SJCRH30 (cell line): ENCODE measurements at places on chromosomes 11 and 22. TPM values are rescaled to one million over a fixed set of nuclear protein-coding genes. Genes with fewer than 3 reads are reported as not detected.

DNA sequence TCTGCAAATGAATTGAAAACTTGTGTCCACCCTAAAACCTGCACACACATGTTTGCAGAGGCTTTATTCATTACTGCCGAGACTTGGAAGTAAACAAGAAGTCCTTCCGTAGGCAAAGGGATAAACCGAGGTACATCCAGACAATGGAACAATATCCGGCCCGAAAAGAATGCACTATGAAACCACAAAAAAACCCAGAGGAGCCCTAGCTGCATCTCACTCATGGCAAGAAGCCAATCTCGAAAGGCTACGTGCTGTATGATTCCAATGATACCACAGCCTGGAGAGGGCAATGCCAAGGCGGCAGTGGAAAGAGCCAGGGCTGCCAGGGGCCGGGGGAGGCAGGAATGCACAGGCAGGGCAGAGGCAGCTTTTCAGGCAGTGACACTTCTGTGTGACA is 3.2 kb upstream of the MRPL23 start:
- peak; percentile 69 for DNase-seq

GRCh38 chr22:19499236-19499879 is 19.6 kb downstream of the CDC45 start:
- DNase-seq, result no peak

DNA sequence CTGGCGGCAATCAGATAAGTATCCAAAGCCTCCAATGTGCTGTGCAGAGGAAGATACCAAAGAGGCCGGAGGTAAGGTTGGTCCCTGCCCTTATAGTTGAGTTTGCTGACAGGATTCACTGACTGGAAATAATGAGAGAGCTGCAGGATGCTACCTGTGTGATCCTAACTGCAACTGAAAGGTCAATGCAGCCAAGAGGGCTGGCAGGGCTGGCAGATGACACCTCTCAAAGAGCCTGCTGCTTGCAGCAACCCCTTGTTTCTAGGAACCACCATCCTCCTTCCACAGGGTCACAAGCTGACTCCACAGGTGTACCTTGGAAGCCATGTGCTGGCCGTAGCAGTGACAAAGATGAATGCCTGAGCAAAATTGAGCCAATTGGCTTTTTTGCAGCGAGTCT is 348.1 kb downstream of the DDX10 start:
- no peak for DNase-seq

The OR2AG2 gene
- not detected in 2 replicates for total RNA-seq

The LRRC75B gene
- 0.35 and 0.95 TPM in 2 replicates for total RNA-seq

The SGSM1 gene
- not detected in 2 replicates for total RNA-seq
